ENCODE measurements at places on chromosomes 1 and 21.

DNA sequence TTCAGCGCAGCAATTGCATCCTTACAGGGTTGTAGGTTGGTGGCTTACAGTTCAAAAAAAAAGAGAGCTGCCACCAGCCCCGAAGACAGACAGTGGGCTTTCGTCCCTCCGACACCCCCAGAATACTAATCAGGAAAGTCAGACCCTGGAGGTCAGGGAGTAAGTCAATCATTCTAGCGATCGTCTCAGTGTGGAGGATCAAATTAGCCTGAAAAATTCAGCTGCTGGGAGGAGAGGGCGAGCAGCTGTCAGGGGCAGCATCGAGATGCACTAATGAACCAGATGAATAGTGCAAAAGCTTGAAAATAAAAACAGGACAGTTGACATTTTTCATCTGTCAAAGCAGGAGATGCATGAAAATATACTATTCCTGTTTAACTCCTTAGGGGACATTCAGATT is 138.4 kb downstream of the NEK7 start:
- DNase-seq, result no peak

- DNase-seq, result no peak
Observed at GRCh38 chr1:226351709-226352108, 42.7 kb upstream of the LIN9 start.

GRCh38 chr1:52571783-52572182 is 18.9 kb upstream of the TUT4 start:
- DNase-seq, result no peak

GRCh38 chr1:204560590-204561150 is 44.5 kb downstream of the MDM4 start:
- no peak for DNase-seq

GRCh38 chr1:44110916-44111315 is 7.7 kb upstream of the KLF17 start:
- DNase-seq, result no peak

- peak; percentile 36 for DNase-seq
Observed at GRCh38 chr1:154869351-154870114, 548 bp downstream of the KCNN3 start.

DNA sequence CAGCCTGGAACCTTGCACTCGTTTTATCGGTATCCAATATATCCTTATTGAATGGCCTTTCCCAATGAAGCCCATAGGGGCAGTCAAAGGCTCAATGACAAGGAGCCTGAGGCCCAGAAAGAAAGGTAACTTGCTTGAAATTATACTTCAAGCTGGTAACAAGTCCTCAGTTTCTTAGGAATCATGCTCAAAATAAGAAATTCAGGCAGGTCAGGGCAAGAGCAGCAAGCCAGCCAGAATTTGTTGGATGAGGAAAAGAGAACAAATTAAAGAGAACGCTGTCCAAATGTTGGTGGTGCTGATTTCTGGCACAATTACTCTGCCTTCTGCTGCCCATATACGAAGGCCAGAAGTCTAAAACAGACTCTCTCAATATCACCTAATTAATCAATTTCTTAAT is 77.6 kb downstream of the DDX20 start:
- no peak for DNase-seq

DNA sequence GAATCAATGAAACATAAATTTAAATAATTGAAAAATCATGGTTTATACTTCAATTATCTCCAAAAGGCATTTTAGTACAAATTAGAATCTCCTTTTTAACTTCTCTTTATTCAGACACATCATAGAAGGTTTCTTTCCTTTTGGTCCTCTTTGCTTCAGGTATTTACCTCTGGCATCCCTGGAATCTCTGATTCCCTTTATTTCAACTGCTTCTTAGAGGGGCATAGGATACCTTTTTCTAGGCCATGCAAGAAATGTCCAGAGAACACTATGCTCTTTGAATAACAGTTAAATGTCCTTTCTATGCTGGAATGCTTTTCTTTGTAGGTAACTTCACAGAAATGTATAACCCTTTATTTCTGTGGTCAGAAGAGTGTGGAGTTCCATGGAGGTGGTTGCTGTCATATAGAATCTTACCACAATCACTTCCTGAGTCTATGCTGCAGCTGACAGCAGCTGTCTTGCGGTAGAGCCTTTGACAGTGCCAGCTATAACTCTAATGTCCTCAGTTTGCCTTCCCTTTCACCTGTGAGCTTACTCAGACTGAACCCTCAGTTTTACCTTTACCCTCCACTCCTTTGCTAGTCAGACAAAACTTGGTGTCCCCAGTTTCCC is 8.6 kb downstream of the LAMC2 start:
- no peak for DNase-seq

GRCh38 chr1:33736496-33736895 is 127.4 kb upstream of the HMGB4 start:
- DNase-seq, result no peak

GRCh38 chr1:240820816-240821215 is 208.9 kb upstream of the GREM2 start:
- no peak for DNase-seq

DNA sequence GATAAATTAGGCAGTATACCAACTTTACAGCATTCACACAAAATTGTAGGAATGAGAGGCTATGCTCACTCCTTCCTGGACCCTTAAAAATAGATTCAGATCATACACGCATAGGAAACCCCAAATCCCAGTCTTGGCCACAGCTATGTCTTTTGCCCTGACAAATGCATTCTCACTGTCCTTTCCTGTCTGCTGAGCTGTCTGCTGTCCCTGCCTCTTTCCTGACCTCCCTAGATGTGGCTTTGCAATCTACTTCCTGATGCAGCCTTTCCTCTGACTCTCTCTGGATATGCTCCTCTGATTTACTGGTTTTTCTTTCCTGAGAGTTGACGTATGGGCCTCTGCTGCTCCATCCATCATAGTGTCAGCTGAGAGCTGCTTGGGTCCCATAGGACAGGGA is 59.8 kb upstream of the SLC35F3 start:
- DNase-seq, result no peak

DNA sequence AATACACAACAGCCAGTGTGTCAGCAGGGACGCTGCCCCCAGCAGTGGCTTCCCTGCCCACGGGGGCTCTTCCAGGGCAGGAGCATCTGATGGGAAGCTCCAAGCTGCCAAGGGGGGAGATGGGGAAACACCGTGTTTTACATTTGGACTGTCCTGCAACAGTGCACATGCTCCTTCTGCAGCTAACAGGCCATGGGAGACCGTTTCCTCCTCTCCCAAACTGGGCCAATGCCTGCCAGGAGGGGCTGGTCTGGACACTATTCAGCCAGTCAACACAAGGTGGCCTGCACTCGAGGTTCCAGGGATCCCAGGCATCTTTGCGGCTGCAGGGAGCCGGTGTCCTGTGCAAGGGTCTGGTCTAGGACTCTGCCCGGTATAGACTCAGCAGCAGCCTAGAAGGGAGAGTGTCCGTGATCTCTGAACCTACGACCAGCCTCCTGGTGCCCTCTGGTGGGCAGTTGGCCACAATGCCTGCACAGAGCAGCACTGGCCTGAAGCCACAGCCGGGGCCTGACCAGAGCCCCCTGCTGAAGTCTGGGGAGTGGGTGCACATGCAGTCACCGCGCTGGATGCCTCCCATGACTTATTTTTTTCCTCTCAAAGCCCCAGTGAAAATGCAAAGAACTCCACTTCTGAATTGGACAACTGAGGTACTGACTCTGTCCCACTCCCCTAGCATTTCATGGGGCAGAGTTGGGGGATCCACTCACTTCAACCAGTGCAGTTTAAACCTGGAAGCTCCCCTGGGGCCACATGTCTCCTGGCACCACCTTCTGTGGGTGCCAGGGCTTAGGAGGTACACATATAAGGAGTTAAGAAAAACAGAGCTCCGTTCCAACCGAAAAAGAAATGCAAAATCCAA is 33.3 kb downstream of the RCC2 start:
- DNase-seq, result peak; percentile 45

DNA sequence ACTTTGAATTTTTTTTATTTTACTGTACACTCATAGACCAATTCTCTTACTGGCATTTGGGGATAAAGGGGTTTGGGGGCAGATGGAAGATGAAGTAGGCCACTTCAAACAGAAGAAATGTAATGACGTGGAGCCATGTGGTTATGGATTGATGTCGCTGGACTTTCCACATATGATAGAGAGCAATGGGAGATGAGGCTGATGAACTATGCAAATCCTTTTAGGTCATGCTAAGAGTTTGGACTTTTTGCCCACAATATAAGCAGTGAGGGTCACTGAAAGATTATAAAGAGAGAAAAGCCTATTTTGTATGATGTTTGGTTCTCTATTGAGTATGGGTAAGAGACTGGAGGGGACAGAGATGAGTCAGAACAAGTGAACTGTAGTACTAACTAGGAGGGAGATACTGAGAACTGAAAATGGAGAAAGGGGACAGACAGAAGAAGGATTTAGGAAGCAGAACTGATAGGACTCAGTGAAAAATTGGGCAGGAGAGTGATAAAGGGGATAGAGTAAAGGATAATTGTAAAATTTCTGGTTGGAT is 9.2 kb downstream of the C1orf21 start:
- no peak for DNase-seq

GRCh38 chr1:224245188-224245587 is 62.1 kb downstream of the DEGS1 start:
- no peak for DNase-seq

- no peak for DNase-seq
Observed at GRCh38 chr1:39204441-39205081, at the start of gene MACF1. Gene MACF1 (plus strand): TSS chr1:39204695. CDS start chr1:39205023, 328 bp downstream.

- DNase-seq, result no peak
Observed at GRCh38 chr1:118949315-118949714, 38.8 kb downstream of the TBX15 start.

DNA sequence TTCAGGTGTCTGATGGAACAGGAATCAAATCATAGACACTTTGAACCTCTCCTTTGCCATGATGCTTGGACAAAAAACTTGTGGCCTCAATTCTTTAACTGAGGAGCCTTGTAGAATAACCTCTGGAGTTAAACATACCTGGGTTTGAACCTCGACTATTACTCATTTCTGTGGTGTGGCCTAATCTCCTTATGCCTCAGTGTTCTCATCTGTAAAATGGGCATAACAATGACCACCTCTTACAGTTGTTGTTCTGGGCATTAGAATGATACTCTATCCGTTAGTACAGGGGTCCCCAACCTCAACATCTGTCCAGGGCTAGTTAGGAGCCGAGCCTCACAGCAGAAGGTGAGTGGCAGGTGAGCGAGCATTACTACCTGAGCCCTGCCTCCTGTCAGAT is 137.2 kb downstream of the ROR1 start:
- DNase-seq, result no peak
